ENCODE measurements at places on chromosomes 13 and 19. TPM values are rescaled to one million over a fixed set of nuclear protein-coding genes. Genes with fewer than 3 reads are reported as not detected.
A peak's percentile ranks its signal among the peaks of the same experiment; 100 is the strongest.

DNA sequence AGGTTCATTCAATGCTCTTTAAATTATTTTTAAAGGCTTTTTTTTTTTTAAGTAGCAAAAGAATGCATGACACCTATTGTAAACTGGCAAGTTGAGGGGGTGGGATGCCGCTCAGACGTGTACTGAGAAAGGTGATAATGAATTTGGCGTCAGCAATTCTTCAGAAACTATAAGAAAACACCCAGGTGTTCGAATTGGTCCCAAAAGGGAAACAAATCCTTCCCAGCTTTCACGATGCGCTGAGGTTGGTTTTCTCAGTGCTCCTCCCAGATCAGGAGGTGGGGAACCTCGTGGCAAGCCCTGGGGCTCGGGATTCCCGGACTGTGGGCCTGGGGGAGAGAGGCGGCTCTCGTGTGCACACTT, 543 bp upstream of the FAM124A start:
- H3K27me3 ChIP-seq = peaks cover 41% of the 10 kb centered on the region
- peak overlapping the region; percentile 73 for H3K4me3 ChIP-seq
- H3K27ac ChIP-seq = no peak overlapping the region
- H3K36me3 ChIP-seq = no peaks in the 10 kb centered on the region
- no peaks in the 10 kb centered on the region for H3K4me1 ChIP-seq
- DNase-seq = no peak

DNA sequence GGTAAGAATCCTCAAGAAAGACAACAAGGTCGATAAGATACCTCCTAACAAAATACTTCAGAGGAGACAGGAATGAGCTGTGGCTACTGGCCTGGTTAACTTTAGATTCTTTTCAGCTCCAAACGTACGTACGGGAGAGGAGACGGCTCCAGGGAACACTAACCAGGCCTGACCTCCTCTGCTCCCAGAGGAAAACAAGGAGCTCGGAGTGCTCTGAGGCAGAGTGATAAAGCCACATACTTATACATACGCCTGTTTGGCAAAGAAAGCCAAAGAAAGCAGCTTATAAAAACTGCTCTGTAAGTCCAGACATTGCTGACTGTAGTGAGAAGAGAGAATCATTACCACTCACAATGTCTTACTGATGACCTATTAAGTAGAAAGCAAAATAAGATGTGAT, 263.9 kb downstream of the MZT1 start:
- DNase-seq = no peak
- H3K4me1 ChIP-seq = no peaks in the 10 kb centered on the region
- H3K27me3 ChIP-seq = no peaks in the 10 kb centered on the region
- no peaks in the 10 kb centered on the region for H3K36me3 ChIP-seq
- no peak overlapping the region for H3K4me3 ChIP-seq

- no peak for DNase-seq
- peaks cover 30% of the 10 kb centered on the region for H3K4me1 ChIP-seq
- peaks cover 11% of the 10 kb centered on the region for H3K36me3 ChIP-seq
- peak overlapping the region; percentile 77 for H3K27ac ChIP-seq
Measured at GRCh38 chr13:28493740-28494503, 1.0 kb downstream of the FLT1 start.

The BEST2 gene
- total RNA-seq = not detected

GRCh38 chr13:112964971-112965492, 4.0 kb upstream of the MCF2L start:
- DNase-seq = no peak
- peaks cover 14% of the 10 kb centered on the region for H3K4me1 ChIP-seq
- peaks cover 2% of the 10 kb centered on the region for H3K36me3 ChIP-seq
- H3K27ac ChIP-seq = no peak overlapping the region
- H3K4me3 ChIP-seq = no peak overlapping the region
- H3K27me3 ChIP-seq = no peaks in the 10 kb centered on the region

DNA sequence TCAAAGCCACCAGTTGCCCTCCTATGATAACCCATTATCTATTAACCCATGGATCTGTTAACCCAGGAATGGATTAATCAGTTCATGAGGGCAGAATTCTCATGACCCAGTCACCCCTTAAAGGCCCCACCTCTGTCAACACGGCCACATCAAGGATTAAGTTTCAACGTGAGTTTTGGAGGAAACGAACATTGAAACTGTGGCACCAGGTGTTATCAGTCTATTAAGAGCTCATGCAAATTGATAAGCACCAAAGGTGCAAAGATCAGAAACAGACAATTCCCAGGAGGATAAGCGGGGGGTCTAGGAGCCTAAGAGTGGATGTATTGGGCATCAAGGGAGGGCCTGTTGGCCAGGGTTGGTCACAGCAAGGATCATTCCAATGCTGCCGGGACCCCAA, 19.9 kb upstream of the ELAVL1 start:
- no peak overlapping the region for H3K4me3 ChIP-seq
- no peaks in the 10 kb centered on the region for H3K36me3 ChIP-seq
- DNase-seq = no peak
- no peak overlapping the region for H3K27ac ChIP-seq
- no peaks in the 10 kb centered on the region for H3K4me1 ChIP-seq

The LRRC8E gene
- total RNA-seq = not detected

Data from activated naive CD4-positive, alpha-beta T cell treated with anti-CD3 and anti-CD28 coated beads for 36 hours (primary cell).